ENCODE measurements at places on chromosomes 2 and 18.

- peak; percentile 84 for DNase-seq
These were observed 11.1 kb upstream of the KLHL30 start for GRCh38 chr2:238127165-238128060.

GRCh38 chr18:27636576-27637085, 451.5 kb upstream of the CHST9 start:
- no peak for DNase-seq

GRCh38 chr2:64404002-64404731, 49.8 kb upstream of the LGALSL start:
- DNase-seq: peak; percentile 86

DNA sequence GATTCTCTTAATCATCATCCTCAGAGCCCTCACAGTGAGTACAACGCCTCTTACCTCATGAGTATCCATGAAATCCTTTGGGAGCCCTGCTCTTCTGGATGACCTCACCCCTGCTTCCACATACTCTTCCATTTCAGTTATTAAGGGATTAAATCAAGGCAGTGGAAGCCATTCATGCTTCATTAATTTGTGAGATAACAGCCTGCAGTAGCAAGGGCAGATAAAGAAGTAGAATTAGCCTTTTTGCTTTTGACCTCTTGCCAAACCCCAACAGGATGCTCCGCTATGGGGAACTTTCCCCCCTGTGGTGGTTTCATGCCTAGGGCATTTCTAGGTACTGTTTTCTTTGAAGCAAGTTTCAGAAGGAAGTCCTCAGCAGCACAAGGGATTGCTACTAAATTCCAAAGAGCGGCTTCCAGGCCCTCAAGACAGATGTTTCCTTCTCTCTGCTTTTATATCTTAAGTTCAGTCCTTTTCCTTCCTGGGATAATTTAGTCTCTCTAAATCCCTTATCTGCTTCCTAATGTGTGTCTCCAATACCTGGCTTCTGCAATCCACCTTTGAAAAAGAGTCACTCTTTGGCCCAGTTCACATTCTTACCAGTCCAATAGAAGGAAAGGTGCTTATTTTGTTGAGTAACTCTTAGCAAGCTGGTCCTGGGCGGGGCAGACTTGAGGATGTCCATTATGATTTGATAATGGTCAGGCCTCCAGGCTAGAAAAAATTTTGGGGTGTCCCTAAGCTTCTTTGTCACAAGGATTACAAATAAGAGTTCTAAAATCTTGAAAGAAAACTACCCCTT, 76.9 kb downstream of the MYO1B start:
- peak; percentile 77 for DNase-seq

DNA sequence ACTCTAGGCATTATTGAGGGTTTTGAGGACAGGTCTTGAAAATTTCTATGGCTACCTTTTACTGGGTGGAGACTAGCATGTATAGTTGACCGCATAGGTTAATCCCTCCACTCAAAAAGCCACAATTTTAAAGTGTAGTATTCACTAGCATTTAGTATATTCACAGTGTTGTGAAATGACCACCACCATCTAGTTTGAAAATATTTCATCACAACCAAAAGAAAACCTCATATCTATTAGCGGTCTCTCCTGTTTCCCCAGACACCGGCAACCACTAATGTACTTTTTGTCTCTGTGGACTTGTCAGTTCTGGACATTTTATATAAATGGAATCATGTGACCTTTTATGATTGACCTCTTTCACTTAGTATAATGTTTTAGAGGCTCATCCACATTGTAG, 53.9 kb downstream of the MSH2 start:
- no peak for DNase-seq

GRCh38 chr2:201128033-201128432, 12.1 kb downstream of the CFLAR start:
- DNase-seq: no peak

DNA sequence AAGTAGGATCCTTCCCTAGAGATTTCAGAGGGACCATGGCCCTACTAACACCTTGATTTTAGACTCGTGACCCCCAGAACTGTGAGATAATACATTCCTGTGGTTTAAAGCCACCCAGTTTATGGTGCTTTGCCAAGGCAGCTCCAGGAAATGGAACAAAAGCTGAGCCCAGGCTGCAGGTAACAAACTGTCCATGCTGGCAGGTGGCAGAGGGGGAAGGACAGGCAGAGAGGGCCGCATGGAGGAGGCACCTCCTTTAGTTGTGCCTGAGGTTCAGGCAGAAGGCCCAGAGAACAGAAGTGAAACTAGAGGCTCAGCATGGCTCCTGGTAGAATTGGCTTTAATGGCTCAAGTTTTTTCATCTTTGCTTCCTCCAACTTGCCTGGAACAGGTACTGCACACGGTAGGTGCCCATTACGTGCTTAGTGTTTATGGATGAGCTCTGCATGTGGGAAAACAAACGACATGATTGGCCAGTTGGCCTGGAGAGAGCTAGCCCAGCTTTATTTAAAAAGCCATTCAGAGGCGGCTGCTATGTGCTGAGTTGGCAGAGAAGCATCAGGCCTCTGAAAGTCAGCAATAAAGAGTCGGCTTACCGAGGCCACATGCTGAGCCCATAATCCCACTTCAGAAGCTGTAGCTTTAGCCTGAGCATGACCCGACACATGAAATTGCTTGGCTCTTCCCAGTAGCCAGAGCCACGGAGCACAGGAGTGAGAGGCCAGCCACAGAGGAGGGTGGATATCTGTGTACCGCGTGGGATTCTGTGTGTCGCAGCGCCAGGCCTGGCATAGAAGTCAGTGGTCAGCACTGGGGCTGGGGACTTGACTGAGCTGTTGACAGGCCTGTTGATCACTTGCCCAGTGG, 36.5 kb downstream of the HS1BP3 start:
- DNase-seq: peak; percentile 80

- no peak for DNase-seq
These were observed 396.4 kb upstream of the MEX3C start for GRCh38 chr18:51593931-51594330.

DNA sequence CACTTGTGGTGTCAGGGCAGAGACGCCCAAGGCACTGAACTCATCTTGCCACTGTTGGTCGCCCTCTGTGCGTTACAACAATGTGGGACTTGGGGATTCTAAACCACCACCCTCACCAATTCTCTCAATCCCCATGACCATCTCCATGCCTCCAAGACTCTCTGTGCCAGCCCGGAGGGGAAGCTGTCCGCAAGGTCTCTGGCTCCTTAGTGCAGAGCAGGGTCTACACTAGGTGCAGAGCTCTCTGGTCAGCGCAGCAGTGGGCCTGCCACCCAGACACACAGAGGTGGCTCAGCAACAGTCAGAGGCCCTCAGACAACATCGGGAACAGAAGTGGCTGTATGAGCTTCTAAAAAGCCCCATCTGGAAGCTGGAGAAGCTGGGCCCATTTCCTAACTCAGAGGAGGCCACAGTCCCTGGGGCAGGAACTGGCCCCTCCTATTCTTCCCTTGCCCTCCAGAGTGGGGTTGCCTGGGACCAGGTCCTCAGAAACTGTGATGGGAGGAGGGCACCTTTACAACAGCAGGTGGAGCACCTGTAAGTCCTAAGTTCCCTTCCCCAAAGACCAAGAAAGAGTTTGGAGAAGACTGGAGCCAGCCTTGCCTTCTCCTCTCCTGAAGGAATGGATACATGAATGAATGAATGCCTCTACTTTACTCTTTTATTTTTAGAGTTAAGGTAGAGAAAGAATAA, 37.7 kb downstream of the SERTAD2 start:
- DNase-seq: no peak

DNA sequence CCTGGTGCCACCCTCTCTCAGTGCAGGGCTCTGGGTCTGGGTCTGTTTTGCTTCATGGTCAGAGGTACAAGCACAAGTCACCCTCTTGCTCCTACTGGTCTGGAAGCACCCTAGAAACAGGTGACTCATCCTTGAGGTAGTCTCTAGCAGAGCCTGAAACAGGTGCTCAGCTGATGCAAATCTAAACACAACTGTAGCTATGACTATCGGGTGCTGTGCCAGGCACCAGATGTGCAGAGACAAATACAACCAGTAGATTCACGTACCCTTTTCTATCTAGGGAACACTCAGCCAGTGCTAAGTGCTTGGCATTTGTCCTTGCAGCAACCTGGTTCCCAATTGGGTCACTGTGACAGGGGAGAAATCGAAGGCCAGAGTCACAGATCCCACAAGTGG, 140.9 kb upstream of the MYCN start:
- DNase-seq: no peak

DNA sequence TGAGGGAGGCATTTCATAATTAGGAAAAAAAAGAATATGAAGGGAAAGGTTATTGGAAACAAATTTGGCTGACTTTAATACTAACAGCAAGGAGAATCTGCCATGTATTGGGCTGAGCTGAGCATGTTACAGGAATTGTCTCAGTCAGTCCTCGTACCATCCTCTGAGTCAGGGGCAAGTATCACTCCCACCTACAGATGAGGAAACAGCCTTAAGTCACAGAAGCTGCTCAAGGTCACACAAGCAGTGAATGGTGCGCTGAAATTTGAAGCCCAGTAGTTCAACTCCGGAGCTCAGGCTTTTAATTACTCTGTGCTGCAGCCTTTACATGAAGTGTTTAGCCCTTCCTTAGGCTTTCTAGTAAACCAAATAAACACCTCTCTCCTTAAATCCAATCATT, 17.3 kb downstream of the PROKR1 start:
- no peak for DNase-seq

DNA sequence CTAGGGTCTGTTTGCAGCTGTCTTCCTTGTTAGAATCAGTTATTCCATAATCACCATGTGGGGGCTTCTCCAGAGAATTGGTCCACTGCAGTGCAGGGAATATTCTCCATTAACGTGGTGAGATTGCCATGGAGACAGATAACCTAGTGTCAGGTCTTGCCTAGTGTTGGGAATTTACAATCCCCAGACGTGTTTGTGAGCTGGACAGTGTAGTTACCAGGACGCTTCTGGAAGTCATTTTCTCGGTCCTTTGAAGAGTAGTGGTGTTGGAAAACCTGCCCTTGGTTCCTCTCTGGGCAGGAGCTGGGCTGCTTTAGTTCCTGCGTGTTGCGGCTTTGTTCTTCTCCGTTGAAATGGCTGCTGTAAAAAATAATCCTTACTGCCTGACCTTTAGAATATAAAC, 68.8 kb upstream of the LYPD6B start:
- DNase-seq: no peak

DNA sequence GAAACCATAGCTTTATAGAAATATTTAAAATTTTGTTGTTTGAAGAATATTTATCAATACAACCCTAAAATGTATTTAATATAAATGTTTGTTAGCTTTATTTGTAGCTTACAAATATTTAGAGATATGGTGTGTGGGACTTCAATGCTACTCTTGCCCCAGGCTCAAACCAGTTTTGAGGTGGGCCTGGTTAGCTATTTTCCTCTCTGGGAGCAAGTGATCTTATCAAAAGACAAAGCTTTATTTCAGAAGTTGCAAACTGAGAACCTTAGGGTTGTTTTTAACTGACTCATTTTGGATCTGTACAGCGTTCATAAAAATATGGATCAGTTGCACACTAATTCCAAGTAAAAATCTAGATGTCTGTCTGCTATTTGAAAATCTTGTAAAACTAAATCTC, 563.6 kb upstream of the CDH2 start:
- DNase-seq: no peak

GRCh38 chr18:61360404-61361383, 27.5 kb downstream of the CDH20 start:
- no peak for DNase-seq

GRCh38 chr2:30433541-30434299, 13.3 kb upstream of the LCLAT1 start:
- peak; percentile 36 for DNase-seq

DNA sequence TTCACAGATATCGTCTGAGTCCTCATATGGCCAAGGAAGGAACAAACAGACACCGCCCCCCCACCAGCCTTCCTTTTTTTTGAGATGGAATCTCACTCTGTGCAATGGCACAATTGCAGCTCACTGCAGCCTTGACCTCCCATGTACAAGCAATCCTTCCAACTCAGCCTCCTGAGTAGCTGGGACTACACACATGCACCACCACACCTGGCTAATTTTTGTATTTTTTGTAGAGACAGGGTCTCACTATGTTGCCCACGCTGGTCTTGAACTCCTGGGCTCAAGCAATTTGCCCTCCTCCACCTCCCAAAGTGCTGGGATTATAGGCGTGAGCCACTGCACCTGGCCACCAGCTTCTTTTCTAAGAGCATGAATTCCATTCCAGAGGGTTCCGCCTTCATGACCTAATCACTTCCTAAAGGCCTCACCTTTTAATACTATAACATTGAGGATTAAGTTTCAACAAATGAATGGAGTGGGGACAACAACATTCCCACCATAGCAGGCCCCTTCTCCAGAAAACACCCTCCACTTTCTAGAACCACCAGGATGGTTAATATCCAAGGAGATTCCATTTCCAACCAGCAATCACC, 2.2 kb upstream of the TMBIM1 start:
- DNase-seq: no peak
